ENCODE measurements at places on chromosomes 6 and 20.
A peak's percentile ranks its signal among the peaks of the same experiment; 100 is the strongest.

DNA sequence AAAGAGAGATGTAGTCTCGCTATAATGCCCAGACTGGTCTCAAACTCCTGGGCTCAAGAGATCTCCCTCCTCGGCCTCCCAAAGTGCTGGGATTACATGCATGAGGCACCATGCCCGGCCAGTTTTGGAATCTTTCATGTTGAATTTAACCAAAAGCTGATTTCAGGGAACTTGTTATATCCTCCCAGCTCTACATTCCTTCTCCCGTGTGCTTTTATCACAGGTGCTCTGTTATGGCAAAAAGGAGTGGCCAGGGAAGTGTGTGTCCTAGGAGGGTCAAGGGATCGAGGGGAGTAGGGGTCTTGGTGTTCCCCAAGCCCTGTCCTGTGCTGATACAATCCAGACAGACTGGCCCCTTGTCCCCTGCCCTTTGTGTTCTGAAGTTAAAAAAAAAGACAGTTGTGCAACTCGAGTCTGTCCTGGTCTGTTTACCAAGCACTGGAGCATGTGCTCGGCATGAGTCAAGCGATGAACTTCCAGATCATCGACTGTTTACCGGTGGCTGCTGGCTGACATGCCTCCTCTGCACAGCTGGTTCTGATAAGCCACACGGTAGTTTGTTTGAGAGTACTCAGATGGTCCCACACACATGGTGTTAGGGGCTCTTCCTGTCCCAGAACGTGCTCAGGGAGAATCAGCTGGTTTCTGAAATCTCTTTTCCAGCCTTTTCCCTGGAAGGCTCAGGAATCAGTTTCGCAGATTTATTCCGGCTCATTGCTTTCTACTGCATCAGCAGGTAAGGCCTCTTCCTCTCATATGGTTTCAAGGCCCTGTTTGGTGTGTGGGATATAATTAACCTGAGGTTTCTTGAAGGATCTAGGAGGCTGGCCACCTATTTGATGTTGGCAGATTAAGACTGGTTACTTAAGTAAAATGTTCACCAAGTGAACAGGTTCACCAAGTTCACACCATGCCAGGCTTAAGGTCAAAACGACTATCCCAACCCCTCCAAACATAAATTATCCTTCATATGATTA lies 52.6 kb upstream of the NAA20 start:
- DNase-seq = no peak

GRCh38 chr6:1485678-1486077 lies 96.3 kb downstream of the FOXF2 start:
- no peak for DNase-seq

GRCh38 chr6:31354864-31355582 lies 2.0 kb downstream of the HLA-B start:
- peak; percentile 14 for DNase-seq

- no peak for DNase-seq
Measured at GRCh38 chr20:37940858-37941257, 37.9 kb downstream of the VSTM2L start.

DNA sequence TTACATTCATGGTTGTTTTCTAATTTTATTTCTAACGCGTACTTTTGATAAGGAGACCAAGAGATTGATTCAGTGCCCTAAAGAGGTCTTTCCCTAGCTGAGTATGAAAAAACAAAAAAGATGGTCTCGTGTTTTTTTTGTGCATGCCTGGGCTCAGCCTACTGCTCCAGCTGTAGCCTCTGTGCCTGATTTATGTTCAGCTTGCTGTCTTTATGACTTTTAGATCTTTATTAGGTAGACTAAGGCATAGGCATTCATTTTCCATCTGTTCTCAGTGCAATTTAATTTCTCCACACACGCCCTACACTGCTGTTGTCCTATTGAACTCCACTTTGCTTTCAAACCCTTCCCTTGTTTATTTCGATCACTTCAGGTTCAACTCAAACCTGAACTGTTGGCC lies 56.5 kb downstream of the OPRM1 start:
- DNase-seq = no peak

- DNase-seq = peak; percentile 79
Measured at GRCh38 chr20:57622579-57623381, 2.6 kb upstream of the ZBP1 start.

DNA sequence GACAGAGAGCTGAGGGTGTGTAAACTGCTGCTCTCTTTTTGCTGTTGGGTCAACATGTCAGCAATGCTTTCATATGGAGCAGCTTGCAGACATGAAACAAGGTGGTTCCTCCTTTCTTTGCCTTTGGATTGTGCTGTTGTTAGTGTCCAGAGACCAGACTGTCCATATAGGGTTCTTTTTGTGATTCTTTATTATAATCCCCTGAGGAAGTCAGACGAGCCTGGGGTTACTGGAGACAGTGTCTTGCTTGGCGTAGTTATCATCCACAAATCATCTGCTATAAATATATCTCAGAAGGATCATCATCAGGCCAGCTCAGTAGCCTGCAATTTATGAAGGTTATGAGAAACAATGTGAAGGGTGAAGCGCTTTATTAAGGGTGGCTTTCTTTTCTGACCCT lies 2.3 kb upstream of the ADGRB3 start:
- no peak for DNase-seq

- DNase-seq = peak; percentile 75
Measured at GRCh38 chr6:38639498-38640215, at the start of gene BTBD9. Gene BTBD9 (minus strand): TSS chr6:38639929.

DNA sequence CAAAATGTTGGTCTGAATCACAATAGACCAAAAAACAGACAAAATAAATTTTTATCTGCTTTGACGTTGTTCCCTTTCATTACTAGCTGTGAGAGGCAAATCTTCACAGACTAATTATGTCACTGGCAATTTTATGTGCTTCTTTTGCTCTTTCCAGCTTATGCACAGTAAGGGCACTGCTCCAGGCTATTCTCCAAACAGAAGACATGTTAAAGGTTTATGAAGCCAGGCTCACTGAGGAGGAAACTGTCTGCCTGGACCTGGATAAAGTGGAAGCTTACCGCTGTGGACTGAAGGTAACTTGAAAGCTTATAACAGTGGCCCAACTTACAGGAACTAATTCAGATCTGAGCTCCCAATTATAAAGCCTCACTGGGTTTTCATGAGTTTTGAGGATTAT lies 15.5 kb upstream of the SNRNP48 start:
- DNase-seq = no peak

DNA sequence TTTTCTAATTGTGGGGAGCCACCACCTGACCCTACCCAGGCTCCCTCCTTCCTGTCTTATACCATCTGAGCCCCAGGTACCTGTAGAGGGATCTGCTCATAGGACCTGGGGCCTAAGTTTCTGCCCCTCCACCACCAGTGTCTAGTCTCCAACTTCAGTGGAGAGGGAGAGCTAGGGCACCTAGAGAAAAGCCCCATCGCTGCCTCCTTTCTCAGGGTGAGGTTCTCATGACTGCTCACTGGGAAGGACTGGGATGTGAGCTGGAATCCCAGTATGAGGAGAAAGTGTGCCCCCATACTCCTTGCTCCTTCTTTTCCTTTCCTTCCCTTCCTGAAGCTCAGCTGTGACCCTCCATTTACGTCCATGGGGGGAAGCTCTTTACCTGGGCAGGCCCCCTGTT lies 231.6 kb downstream of the LRFN2 start:
- DNase-seq = no peak

DNA sequence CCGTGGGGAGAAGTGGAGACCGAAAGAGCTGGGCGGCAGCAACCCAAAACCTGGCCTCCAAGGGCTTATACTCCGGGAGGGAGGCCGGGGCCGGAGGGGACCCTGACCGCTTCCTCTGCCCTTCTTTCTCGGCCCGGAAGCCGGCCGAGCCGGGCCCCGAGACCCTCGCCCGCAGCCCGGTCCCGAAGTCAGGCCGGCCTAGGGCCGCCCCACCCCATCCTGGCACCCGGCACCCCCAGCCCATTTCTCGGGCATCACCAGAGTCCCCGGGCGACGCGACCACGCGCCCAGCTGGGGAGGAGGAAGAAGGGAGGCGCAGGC lies 572 bp upstream of the ZDHHC14 start:
- no peak for DNase-seq

GRCh38 chr6:106141441-106142237 lies 55.5 kb downstream of the PRDM1 start:
- peak; percentile 28 for DNase-seq

- DNase-seq = peak; percentile 50
Measured at GRCh38 chr6:43455531-43456428, at the start of gene DLK2. Gene DLK2 (minus strand): TSS chr6:43455548. CDS start chr6:43454825, 723 bp downstream.

GRCh38 chr20:6651016-6651415 lies 116.5 kb upstream of the BMP2 start:
- DNase-seq = no peak

DNA sequence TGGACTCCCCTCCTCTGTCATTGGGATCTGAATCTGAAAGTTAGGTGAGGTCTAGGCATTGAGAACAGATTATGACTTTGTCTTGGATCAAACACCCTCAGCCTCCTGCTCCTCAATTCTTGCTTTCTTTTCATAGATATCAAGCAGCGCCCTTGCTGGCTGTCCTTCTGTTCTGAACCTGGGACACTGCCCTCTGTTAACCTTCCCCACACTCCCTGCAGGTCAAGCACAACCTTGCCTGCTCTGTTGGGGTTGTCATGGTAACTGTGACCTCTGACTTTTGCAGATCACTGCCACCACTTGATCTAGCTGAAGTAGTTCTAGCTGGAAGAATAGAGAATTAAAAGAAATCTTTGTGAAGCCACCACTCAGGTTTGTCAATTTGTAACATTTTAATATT lies 16.4 kb upstream of the MICA start:
- DNase-seq = no peak

- DNase-seq = no peak
Measured at GRCh38 chr6:12083763-12084162, 71.7 kb downstream of the HIVEP1 start.

DNA sequence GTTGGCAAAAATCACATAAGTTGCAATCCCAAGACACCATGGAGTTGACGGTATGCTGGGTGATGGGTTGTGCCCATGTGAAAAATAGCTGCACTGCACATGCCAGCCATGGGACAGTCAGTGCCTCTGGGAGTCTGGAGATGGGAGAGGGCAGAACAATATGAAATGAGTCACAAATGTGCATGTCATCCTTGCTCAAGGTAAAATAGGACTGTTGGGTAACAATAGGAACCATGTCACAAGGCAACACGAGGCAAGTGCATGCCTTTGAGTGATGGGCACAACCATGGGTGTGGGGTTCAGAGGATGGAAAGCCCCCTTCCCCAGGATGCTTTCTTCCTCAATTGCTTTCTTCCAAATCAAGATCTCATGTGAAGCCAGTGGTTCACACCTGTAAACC lies 70.5 kb upstream of the PIM1 start:
- DNase-seq = no peak

DNA sequence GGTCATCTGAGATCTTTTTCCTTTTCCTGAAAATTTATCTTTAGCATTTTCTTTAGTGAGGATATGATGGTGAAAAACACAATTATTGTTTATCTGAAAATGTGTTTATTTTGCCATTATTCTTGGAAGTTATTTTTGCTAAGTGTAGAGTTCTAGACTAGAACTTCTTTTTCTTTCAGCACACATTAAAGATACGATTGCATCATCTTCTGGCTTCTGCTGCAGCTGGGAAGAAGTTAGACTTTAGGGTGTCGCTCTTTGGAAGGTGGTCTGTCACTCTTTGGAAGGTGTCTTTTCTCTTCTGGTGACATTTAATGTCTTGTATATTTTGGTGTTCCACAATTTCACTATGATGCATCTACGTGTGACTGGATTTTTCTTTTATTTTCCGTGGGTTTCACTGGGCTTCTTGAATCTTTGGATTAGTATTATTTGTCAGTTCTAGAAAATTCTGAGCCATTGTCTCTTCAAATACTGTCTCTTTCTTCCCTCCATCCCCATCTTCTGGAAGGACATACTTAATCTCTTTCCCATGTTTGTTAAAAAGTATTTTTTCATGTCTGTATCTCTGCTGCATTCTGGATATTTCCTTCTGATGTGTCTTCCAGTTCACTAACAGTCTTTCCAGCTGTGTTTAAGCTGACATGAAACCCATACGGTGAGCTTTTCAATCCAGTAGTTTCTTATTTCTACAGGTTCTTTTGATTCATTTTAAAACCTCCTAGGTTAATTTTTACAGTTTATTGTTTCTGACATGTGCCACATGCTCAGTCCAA lies 81.0 kb downstream of the AGPAT4 start:
- no peak for DNase-seq

GRCh38 chr6:89575562-89575960 lies 63.0 kb downstream of the LYRM2 start:
- no peak for DNase-seq

- DNase-seq = no peak
Measured at GRCh38 chr20:16132036-16132798, 441.0 kb downstream of the KIF16B start.

- no peak for DNase-seq
Measured at GRCh38 chr6:47897247-47897646, 115.4 kb downstream of the OPN5 start.

DNA sequence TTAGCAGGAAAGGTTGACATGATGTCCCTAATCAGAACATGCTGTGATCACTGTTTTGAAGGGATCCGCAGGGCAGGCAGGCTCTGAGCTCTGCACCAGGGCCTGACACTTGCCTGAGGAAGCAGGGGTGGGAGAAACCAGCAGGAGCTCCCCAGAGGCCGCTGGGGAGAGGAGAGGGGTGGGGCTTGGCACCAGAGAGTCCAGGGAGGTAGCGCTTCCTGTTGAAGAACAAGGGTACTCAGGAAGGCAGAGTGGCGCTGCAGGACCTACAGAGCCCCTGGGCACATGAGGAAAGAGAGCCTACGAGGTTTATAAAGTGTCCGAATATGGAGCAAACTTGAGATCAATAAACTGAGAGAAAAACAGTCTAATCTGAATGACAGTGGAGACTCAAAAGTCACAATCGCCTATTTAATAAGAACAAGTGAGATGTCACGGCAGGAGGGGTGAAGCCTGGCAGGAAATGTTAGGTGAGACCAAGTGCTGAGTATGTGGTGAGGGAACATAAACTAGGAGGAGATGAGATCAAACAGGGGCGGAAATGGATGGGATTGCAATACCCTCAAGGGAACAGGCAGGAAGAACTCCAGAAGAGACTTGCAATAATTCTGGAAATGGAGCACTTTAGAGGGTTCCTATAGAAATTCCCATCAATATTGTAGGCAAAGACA lies 5.8 kb upstream of the TBXT start:
- DNase-seq = no peak

- no peak for DNase-seq
Measured at GRCh38 chr6:121515630-121516265, 80.3 kb downstream of the GJA1 start.

DNA sequence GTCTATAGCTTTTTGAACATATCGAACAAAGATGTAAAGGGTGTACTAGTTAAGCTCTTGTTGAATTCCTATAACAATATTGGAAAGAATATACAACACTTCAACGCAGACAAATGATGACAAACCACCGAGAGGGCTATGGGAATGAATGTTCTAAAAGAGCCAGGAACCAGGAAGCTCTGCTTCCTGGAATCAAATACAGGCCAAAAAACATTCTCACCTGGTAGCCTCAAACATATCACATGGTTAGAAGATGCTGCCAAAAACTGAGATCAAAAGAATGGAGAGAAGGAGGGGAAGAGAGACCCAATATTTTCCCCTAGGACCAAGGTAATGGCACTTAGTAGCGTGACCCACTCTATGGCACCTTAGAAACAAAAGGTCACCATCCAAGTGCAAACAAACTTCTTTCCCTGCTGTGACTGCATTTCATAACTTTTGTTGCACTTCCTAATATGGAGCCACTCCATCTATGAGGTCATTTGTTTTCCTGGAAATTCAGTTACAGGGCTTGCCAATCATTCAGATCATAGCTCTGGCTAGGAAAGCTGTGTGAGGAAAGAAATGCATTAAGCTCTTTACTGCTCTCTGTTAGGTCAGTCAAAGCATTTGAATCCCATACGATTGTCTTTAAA lies 199.2 kb upstream of the NT5E start:
- no peak for DNase-seq
